ENCODE measurements at places on chromosomes 3 and 15.
A peak's percentile ranks its signal among the peaks of the same experiment; 100 is the strongest.

- no peak for DNase-seq
Observed at GRCh38 chr15:51491941-51492340, 130.6 kb downstream of the DMXL2 start.

DNA sequence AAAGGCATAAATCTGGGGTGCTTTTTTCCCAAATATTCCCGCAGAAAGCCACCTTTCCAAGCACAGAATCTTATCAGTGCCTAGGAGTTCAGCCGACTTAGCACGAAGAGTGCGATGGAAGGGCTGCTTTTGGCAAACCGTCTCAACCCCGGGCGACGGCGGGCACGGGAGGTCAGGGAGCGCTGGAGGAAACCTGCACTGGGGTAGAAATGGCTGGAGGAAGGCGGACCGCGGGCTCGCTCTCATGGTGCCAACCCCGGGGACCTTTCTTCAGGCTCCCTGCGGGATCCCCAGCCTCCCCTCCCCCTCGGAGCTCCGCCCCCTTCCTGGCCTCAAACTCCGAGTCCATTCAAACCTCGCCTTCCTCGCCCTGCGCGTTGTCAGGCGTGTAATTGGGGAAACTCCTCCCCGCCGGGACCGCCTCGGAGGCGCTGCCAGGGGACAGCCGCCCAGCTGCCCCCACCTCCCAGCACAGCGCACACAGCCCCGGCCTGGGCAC, at the start of gene GABRG3:
Gene GABRG3, plus strand, starts transcription at position 470 of the 499 bp plus-strand sequence.
- DNase-seq: peak; percentile 4

- no peak for DNase-seq
Observed at GRCh38 chr15:59473226-59473625, 35.2 kb downstream of the FAM81A start.

- no peak for DNase-seq
Observed at GRCh38 chr15:79090487-79091203, at the start of gene RASGRF1. RASGRF1 (minus strand) TSS chr15:79090780; CDS start chr15:79090498, 282 bp downstream.
